Fibroblast of the conjunctiva (primary cell): ENCODE measurements at places on chromosomes 1 and 21.

GRCh38 chr1:50929376-50929958 lies 30.6 kb downstream of the FAF1 start:
- DNase-seq, result peak; percentile 34

DNA sequence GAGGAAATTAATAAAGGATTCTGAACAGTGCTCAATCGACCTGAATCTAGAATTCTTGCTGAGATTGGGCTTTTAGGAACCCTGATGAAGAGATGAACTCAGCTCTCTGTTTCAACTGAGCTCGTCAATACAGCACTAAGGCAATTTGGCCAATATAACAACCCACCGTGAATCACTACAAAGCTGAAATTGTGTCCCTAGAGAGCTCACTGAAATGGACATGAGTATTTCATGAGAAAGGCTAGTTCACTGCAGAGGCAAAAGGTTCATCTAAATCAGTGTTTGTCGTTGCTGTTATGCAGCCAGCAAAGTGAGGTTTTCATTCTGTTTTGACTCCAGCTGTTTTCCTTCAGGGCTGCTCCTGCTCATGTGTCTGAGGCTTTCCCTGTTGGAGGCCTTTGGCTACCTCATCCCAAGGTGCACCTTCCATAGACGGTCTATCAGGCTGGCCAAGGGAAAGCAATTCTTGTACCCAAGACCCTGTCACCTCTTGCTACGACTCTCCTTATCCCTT lies 83.5 kb downstream of the URB2 start:
- DNase-seq, result no peak

GRCh38 chr1:51564124-51564523 lies 45.1 kb upstream of the EPS15 start:
- peak; percentile 9 for DNase-seq

DNA sequence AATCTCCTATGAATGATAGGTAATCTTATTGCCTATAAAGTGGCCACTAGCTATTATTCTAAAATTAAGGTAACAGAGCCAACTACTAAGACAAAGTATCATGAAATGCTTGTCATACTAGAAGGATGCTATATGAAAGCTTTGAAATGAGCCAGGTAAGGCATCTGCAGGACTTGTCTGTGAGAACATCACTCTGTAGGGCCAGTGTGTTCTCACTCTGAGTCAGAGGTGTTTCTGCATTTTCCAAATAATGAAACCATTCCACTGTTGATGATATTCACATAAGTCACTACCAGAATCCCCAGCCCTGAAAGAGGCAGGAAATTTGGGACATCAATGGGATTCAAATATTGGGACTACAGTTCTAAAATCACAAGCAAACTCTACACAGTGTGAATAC lies 25.8 kb upstream of the GBP5 start:
- DNase-seq, result no peak

DNA sequence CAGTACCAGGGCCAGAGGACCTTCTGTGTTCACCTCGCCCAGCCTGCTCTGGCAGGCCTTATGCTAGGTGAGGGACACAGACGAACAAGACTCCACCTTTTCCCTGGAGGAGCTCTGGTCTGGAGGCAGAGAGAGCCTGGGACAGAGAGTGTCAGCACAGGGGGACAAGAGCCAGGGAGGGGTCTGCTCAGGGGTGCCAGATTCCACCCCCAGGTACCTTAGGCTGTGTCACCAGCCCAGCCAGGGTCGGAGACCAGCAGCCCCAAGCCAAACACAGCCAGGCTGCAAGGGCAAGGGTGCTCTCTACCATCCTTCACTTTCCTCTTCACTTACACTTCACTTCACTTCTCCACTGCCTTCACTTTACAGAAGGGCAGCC lies 4.3 kb upstream of the LRP8 start:
- DNase-seq, result no peak

GRCh38 chr1:15264769-15265168 lies 17.7 kb downstream of the FHAD1 start:
- DNase-seq, result no peak

GRCh38 chr21:35428489-35428888 lies 379.4 kb upstream of the RUNX1 start:
- no peak for DNase-seq

GRCh38 chr1:117527566-117528102 lies 78.2 kb upstream of the TENT5C start:
- peak; percentile 9 for DNase-seq

- DNase-seq, result no peak
Measured at GRCh38 chr21:35510294-35510693, 461.2 kb upstream of the RUNX1 start.

- DNase-seq, result no peak
Measured at GRCh38 chr21:43959231-43960116, 52.6 kb upstream of the TRAPPC10 start.

- no peak for DNase-seq
Measured at GRCh38 chr1:116554924-116555323, 15.9 kb downstream of the CD58 start.

- no peak for DNase-seq
Measured at GRCh38 chr1:1144122-1144842, 28.4 kb upstream of the C1orf159 start.

- DNase-seq, result peak; percentile 17
Measured at GRCh38 chr1:118785246-118785645, 202.9 kb downstream of the TBX15 start.

GRCh38 chr1:117564227-117565075 lies 41.4 kb upstream of the TENT5C start:
- DNase-seq, result no peak

GRCh38 chr21:36035381-36035791 lies 24.9 kb downstream of the SETD4 start:
- DNase-seq, result no peak

DNA sequence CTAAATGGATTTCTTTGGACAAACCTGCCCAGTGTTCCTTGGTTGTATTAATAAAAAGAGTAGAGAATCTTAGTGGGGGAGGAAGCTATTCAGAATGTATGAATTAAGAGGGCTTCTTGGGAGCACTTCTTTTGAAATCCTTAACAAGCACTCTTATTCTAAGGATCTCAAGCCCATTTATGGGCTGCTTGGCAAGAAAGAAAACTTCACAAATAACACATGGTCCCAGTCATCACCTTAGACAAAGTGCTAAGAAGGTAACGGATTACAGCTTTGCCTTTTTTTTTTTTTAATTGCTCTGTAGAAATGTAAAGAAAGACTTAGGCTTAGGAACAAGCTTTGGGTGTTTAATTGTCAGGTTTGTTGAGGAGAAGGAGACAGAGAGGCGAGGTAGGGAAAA lies 76.6 kb upstream of the IPO9 start:
- no peak for DNase-seq

DNA sequence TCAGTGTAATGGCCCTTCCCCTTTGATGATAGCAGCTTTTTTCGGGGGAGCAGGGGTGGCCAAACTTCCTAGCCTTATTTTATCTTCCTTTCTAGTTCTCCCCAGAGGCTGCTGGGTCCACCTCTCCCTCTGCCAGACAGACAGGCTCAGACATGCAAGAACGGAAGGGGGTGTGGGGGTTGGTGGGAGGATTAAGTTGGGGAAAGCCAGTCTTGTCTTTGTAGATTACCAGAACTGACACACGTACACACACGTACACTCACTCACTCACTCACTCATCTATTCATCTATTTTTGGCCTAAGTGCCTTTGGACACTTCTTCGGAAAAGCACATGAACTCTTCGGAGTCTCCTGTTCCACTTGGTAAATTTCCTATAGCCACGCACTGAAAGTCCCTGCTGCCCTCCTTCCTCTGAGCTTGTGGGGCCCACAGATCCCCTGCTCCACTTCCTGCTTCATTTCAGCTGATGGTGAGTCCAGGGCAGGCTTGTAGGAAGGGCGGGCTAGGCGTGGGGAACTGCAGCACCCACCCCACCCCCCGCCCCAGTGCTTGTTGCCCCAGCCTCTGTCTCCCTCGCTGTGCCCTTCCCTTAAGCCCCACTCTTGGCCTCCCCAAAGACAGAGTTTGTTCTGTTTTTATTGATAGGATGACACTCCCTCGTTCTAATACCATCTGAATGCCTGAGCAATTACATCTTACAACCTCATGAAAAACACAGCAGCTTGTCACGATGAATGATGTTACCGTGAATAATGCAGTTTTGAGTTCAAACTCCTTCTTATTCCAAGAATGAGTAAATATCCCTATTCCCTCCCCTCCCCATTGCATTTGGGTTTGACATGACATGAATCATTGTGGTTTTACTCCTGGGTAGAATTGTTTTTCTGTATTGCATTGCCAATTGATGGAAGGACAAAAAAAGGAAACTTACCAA lies 60.7 kb upstream of the ATP5PO start:
- DNase-seq, result peak; percentile 84

- no peak for DNase-seq
Measured at GRCh38 chr1:62833529-62833928, 49.6 kb downstream of the ATG4C start.

DNA sequence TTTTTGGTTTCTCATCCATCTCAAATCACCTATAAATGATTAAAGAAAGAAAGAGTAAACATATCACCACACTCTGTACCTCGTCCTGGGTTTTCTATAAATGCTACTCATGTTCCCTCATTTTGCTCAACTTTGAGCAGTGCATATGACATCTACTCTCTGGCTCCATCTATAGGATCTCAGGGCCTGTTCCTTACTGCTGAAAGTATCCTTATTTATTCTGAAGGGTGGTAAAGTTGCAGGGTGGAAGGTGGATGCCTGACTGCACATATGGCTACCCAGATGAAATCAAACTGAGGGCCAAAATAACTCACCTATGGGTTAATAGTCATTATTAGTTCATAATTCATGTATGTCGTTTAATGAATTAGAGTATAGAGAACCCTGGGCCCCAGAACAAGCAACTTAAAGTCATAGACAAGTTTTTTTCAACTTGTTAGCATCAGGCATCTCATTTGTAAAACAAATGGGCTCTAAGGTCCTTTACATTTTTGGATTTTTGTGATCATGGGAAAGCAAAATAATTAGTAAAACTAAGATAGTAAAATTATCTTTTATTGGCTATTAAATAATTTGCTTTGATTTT lies 46.5 kb downstream of the NCF2 start:
- DNase-seq, result peak; percentile 60

DNA sequence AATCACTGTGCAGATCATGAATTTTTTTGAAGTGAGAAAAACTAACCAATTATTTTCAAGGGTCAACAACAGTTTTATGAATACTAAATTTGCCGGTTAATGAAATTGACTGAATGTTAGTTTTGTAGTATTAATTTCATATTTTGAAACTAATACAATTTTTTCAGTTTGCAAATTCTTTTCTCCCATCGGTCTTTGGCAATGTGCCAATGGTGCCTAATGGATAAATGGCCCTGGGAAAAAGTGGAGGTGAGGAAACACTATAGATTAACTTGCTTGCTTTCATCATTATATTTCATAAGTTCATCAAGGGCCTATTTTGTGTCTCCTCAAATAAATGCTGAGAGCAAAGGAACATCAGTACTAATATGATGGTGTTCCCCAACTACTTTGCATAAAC lies 4.1 kb downstream of the C1orf141 start:
- no peak for DNase-seq

GRCh38 chr1:63381741-63382140 lies 14.3 kb downstream of the ALG6 start:
- no peak for DNase-seq

GRCh38 chr1:93124556-93125355 lies 45.7 kb downstream of the MTF2 start:
- DNase-seq, result no peak

DNA sequence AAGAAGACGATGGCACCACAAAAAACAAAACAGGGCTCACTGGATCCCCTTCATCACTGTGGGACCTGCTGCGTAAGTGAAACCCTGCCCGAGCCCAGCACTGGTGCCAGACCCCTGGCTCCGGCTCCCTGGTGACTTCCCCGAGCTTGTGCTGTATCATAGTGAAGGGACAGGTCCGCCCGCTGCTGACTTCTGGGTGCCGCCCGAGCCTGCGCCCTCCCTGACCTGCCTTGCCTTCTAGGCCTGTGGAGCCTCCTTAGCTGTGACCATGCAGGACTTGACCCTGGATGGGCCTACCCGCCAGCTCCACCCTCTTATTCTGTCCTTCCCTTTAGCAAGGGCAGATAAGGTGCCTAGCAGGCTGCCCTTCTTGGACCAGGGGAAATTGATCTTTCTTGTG lies 7.9 kb downstream of the TEX35 start:
- DNase-seq, result no peak

- DNase-seq, result no peak
Measured at GRCh38 chr1:44328671-44329416, 26.2 kb downstream of the ERI3 start.

- no peak for DNase-seq
Measured at GRCh38 chr1:26774462-26774861, 13.3 kb upstream of the PIGV start.

- DNase-seq, result no peak
Measured at GRCh38 chr1:202182040-202182877, 11.3 kb upstream of the LGR6 start.

- DNase-seq, result peak; percentile 73
Measured at GRCh38 chr1:8671306-8671917, 146.0 kb downstream of the RERE start.

DNA sequence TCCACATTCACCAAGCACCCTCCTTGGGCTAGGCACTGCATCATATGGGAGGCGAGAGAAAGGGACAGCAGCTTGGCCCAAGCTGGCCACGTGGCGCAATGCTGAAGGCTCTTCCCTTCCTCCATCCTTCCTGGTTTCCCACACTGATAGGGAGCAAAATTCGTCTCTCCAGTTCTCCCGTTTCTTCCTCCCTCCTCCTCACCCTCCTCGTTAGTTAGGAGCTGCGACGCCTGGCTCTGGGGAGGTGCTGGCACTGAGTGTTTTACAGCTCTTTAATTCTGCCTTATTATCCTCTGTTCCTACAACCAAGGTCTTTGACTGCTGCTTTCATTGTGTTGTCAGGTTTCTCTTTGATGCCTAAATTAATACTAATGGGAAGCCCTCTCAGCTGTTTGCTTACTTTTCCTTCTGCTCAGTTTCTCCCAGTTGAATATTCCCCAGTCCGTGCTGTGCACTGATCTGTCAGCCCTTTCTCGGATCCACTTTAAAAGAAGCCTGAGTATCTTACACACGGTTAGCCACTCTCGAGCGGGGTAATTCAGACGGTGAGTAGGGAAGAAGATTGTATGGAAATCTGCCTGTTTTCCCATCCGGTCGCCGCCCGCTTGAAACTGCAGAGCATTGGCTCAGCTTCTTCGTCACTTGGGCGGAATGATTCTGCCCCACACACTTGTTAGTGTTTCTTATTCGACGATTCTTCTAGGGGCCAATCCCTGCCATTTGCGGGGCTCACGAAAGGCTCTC lies 56.2 kb upstream of the SMYD2 start:
- no peak for DNase-seq
